ENCODE measurements at places on chromosomes 11 and 22.

DNA sequence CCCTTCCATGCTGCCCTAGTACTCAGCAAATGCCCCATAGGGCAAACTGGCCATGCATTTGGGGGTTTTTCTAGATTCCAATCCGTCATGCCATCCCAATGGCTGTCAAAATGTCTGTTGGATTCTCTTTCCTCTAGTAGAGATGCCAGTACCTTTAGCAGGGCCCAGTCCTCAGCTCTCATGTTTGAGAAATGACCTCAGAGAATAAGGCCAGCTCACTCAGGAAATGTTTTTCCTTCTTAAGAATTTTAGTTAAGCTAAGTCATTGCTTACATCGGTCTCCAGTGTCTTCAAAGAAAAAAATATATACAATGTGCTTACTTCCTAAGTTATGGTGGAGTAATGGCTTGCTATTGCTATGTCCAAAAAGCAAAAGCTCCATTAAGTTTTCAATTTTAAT lies 14.1 kb upstream of the ALKBH3 start:
- no peak for DNase-seq

GRCh38 chr22:30970356-30970746 lies 1.3 kb downstream of the TUG1 start:
- DNase-seq, result no peak

DNA sequence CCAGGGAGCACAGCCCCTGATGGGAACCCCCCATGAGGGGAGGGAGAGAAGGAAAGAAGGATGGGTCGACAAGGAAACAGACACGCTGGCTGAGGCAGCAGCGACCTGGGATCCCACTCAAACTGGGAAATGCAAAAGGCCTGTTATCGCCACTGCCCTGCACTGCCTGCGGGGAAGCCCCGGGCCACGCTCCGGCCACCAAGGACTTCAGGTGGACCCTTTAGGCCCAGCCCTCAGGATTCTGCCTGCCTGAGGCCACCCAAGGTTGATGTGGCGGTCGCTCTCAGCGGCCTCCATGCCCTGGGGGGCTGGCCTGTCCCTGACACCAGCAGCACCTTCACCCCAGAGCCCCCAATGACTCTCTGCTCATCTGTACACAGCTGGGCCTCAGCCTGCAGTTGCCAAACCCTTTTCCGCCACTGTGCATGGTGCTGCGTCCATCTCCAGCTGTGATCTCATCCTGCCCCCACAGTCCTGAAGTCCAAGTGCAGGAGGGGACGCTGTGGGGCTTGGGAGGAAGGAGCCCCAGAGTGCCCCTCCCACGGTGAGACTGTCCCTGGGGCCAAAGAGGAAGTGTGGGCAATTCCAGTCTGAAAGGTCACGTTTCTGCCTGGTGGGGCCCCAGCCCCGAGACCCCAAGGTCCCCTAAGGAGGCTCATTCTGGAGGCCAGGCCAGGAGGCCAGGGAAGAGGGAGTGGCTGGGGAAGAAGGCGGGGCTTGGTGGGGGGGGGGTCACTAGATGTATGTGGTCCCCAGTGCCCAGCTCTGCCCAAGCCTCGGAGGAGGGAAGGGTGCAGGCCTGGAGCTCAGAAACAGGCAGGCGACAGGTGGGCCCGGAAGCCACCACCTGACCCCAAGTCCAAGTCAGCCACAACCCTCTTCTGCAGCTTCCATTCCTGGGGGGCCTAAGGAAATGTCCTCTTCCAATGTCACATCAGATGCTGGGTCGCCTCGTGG lies 31.6 kb downstream of the OSBPL5 start:
- DNase-seq, result no peak

- DNase-seq, result no peak
These were observed 43.1 kb upstream of the TRIM77 start for GRCh38 chr11:89667001-89667400.

GRCh38 chr22:28198692-28199091 lies 279.6 kb upstream of the PITPNB start:
- no peak for DNase-seq
